ENCODE measurements at places on chromosomes 7 and 10.

DNA sequence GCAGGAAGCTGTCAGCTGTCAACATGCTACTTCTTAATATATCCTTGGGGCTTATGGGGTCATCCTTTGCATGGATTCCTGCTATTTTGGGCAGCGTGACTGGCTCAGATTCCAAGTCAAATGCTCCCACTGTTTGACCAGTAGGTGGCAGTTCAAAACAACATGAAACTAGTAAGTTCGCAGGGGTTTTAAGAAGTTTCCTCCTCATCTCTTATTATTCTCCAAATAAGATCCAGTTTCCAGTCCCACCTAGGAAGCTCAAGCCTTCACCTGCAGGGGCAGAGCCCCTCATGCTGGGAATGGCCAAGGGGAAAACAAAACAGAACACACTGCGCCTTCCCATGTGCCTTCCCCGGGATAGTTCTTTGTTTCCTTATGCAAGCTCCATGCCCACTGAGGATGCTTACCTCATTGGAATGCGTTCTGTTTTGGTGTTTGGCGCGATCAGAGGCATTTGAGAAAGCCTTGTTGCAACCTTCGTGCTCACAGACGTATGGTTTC lies 259.8 kb downstream of the GLI3 start:
- DNase-seq = peak; percentile 43

GRCh38 chr10:114634609-114634979 lies 23.5 kb downstream of the ABLIM1 start:
- DNase-seq = peak; percentile 90

GRCh38 chr10:116201011-116201410 lies 72.0 kb downstream of the GFRA1 start:
- DNase-seq = peak; percentile 84

- no peak for DNase-seq
Observed at GRCh38 chr10:87545783-87546182, 41.1 kb downstream of the MINPP1 start.

DNA sequence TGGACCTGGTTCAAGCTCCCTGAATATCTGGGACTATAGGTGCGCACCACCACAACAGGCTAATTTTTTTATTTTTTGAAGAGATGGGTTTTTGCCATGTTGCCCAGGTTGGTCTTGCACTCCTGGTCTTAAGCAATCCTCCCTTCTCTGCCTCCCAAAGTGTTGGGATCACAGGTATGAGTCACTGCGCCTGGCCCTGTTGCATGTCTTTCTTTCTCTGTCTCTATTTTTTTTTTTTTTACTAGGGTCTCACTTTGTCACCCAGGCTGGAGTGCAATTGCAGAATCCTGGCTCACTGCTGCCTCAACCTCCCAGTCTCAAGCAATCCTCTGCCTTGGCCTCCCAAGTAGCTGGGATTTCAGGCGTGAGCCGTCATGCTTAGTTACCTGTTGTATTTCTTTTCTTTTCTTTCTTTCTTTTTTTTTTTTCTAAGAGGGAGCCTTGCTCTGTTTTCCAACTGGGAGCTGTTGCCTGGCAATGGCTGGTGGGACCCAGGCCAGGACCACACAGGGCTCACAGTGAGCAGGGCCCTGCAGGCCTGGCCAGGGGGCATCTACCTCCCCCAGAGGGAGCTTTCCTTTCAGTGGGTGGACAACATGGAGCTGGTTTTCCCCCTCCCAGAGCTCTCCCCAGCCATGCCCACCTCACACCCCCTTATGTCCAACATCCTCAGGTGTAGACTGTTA lies 6.0 kb downstream of the MYL7 start:
- DNase-seq = peak; percentile 9

DNA sequence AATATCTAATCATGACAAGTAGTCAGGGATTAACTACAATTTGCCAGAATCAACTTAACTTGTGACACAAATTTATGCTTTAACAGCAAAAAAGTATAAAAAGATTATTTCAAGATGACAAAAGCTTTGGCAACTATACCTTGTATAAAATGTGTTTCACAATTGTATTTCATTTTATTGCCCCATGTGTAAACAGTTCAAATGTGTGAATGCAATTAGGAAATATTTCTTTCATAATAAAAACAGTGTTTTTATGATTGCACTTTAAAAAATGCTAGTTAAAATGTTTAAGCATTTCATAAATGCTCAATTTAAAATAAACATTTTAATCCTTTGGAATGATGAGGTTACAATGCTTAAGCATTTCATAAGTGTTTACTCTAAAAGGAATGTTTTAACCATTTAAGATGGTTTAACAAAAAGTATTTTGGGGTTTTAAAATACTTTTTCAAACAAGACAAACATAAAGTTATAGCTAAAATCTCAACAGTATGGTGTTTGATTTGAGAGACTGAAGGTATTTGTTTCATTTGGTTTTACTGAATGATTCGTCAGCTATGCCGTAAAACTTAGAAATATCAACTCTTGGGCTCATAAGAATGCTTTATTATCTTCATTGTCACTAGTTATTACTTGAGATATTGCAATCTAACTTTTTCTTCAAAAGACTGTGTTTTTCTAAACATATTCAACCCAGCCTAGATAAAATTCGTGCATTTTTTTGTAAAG lies 50.1 kb downstream of the SFTPD start:
- DNase-seq = no peak

DNA sequence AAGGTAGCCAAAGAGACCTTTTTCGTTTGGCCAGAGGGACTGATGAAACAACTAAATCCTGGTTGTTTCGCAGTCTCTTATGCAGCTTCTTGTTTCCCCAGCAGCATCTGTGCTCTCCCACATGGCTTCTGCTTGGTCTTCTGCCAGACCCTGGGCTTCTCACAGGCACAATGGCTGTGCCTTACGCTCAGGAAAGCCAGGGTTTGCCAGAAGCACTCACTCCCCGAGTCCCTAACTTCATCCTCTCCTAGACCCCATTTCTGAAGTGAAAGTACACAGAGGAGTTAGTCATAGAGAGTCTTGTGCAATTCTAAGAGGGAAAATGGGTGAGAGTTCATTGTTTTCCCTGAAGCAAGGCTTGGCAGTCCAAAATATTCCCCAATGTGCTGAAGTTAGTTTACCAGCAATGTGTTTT lies 121.7 kb downstream of the EVX1 start:
- no peak for DNase-seq

DNA sequence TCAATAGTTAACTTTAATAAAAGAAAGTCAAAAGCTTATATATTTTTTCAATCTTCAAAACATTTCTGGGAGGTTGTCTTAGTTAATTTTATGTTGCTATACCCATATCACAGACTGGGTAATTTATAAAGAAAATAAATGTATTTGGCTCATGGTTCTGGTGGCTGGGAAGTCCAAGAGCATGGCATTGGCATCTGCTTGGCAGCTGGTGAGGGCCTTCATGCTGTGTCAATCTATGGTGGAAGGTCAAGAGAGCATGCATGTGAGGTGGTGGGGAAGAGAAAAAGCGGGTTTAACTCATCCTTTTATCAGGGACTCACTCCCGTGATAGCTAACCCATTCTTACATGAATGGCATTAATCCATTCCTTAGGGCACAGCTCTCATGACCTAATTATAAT lies 119.8 kb downstream of the EGFR start:
- no peak for DNase-seq

DNA sequence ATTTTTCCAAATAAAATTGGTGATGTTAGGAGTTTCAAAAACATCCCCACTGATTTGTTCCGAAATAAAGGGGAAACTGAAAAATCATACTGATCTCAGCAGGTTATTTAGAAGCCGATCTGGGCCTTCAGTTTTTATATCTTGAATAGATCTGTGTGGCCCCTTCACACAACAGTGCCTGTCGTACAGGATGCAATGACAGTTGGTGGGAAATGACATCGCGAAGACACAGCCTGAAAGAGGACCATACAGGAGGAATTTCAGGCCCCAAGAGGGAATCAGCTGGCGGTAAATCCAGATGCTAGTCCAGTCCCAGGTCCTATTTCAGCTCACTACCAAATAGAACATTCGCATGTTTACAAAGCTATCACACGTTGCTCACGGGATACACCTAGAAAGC lies 3.0 kb downstream of the H2BK1 start:
- DNase-seq = no peak

- peak; percentile 68 for DNase-seq
Observed at GRCh38 chr7:25069900-25070443, 55.1 kb downstream of the CYCS start.

GRCh38 chr10:120475844-120476791 lies 19.1 kb downstream of the PLPP4 start:
- no peak for DNase-seq
